Right atrium auricular region (tissue), 2 donors: ENCODE measurements at places on chromosomes 3 and 15.
A peak's percentile ranks its signal among the peaks of the same experiment; 100 is the strongest.

- DNase-seq, result no peak
Observed at GRCh38 chr3:36212251-36212650, 168.1 kb upstream of the STAC start.

- no peak for DNase-seq
Observed at GRCh38 chr3:55481744-55482495, 5.2 kb downstream of the WNT5A start.

DNA sequence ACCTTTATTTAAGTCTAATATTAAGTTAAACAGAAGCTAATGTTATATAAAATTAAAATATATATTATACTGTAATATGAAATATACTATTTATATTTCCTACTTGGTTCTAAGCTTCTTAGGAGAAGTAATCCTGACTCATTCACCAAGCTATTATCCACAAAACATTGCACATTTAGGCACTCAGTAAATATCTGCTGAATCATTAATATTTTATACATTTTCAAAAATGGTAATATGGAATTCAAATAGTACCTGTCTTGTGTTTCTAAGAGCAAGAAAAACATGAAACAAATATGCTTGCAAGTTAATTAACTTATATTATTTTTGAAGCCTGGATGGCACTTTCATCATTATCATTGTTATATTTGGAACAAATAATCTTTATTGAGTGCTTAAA, 153.0 kb upstream of the CNTN4 start:
- no peak for DNase-seq

DNA sequence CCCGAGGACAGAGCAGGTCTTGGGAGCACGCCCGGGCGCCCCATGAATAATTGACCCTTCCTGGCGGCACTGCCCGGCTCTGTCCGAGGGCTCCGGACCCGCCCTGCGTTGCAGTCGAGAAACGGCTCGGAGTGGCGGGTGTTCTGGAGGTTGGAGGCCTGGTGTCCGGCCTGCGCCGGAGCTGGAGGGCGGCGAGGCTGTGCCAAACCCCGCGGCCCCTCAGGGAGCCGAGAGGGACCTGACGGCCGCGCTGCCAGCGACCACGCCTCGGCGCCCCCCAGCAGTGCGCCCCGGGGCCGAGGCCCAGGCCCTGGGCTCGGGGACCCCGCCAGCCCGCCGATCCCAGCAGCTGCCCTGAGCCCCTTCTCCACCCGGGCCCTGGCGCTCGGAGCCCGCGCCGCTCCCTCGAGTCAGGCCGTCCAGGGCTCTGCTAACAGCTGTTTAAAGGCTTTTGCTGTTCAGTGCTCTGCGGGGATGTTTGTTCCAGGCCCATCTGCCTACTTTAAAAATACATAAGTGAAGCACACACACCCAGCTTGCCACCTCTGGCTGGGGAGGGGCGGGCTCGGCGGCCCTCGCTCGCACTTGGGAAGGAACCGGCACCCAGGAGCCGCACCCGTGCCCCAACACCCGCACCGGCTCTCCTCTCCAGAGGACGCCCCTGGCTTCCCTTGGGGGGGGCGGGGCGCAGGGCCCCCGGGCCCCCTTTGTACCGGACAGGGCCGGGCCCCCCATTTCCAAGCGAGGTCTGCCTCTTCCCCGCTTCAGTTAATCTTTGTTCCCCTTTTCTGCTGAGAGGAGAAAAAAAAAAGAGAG, 730 bp upstream of the ZNF710 start:
- DNase-seq, result no peak

DNA sequence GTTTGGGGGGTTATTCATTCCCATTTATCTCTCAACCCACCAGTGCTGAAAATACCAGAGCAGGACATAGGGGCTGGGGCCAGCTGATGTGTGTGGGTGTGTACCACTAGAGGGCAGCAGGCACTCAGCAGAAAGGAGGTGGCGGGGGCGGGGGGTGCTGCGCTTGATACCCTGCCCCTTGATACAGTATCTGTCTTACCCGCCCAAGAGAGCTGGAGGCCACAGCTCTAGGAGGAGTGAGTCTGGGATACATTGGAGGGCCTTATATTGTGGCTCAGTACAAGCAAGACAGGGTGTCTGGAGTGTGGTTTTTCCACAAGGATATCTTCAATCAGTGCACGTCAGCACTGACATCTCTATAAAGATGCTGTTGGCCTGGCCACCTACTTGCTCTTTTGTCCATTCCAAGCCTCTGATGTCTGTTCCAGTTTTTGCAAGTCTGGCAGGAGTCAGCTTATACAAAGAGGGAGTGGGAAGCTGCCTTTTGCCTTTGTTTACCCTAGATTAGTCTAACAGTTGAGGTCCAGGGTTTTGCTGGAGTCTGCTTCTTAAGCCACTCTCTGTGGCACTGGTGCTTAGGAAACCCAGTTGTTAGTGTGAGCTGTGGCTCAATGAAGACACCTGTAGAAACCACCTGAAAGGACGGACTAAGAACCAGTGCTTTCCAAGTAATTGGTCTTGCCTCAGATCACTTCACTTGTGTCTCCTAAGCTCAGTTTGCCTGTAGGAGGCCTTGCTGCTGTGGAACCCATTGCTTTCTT, 1.5 kb upstream of the RBM15B start:
- peak; percentile 59 for DNase-seq

GRCh38 chr15:83178869-83179325, 28.7 kb downstream of the HDGFL3 start:
- DNase-seq, result no peak

DNA sequence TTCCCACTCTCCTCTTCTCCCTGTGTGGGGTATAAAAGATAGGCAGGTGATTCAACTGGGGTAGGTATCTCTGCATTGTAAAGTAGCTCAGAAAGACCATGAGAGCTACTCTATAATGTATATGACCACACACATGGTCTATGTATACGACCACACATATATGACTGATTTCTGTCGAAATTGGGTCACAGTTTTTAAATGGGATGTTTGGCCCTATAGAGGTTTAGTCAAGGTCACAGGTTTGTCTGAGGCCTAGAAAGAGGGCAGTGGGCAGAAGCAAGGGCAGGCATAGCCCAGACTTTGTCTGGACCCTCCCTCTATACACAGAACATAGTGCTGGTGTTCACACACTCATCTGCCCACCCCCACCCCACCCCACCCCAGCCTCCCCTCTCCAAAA, 4.4 kb downstream of the LAMP3 start:
- DNase-seq, result no peak

DNA sequence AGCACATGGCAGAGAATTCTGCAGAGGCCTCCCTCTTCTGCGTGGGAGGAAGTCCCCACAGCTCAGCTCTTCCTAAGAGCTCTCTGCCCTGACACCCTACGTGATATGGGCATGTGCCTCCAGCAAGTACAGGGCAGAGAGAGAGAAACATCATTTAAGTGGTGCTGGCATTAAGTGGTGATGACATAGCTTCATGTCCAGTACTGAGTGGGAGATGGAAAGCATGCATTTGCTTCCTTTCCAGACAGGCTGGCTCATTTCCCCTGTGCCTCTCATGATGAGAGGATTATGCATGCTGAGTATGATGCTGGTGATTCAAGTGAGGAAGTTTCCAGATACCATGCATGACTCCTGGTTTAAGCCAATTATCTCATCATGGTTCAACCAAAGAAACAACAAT, 26.9 kb downstream of the BFSP2 start:
- DNase-seq, result no peak

DNA sequence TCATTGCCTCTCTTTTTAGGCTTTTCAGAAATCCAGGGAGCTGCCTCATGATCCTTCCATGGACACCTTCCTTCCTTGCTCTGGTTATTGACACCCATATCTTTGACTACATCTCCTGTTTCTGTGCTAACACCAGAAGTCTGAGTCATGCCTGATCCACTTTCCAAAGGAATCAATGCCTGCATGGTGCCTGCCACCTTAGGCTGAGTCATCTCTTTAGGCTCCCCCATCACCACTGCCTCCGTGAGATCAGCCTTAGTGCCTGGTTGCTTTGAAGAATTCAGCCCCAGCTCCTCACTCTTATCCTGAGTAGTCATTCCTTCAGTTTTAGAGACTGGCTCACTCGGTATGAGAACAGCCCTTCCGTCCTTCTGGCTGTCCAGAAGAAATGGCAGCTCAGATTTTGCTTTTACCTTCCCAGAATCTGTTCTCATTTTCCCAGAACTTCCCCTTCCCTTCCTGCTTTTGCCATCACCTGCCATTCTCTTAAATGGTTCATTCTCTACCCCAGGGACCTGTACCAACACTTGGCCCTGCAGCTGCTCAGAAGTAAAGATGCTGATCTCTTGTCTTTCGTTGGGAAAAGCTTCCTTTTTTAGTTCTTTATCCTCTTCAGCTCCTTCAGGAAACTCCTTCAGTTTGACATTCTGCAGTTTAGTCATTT, 105.3 kb downstream of the MAP4 start:
- DNase-seq, result no peak

- DNase-seq, result no peak
Observed at GRCh38 chr3:141401573-141402475, 33.5 kb downstream of the ZBTB38 start.

GRCh38 chr3:99846477-99847160, 29.0 kb downstream of the CMSS1 start:
- DNase-seq, result no peak

- no peak for DNase-seq
Observed at GRCh38 chr3:111248406-111248805, 176.8 kb downstream of the NECTIN3 start.

- no peak for DNase-seq
Observed at GRCh38 chr3:71307991-71308697, 275.4 kb downstream of the FOXP1 start.

GRCh38 chr3:32140943-32141342, 34.5 kb downstream of the GPD1L start:
- no peak for DNase-seq

DNA sequence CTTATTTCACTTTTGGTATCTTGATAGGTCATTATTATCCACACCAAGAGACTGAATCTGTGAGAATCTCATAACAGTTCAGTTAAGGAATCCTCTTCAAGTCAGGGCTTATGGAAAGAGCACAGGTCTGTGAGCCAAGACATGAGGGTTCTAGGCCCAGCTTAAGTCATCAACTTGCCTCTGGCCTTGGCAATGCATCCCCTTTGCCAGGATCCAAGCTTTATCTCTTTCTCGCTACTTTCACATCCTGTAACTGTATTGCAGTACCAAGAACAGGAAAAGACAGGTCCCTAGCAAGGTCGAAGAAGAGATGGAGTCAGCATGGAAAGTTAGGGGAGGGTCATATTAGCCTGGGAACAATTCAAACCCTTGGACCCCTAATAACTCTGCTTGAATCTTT, 13.5 kb upstream of the APOD start:
- DNase-seq, result no peak

GRCh38 chr3:49955636-49956035, 15.7 kb downstream of the RBM6 start:
- DNase-seq, result no peak

DNA sequence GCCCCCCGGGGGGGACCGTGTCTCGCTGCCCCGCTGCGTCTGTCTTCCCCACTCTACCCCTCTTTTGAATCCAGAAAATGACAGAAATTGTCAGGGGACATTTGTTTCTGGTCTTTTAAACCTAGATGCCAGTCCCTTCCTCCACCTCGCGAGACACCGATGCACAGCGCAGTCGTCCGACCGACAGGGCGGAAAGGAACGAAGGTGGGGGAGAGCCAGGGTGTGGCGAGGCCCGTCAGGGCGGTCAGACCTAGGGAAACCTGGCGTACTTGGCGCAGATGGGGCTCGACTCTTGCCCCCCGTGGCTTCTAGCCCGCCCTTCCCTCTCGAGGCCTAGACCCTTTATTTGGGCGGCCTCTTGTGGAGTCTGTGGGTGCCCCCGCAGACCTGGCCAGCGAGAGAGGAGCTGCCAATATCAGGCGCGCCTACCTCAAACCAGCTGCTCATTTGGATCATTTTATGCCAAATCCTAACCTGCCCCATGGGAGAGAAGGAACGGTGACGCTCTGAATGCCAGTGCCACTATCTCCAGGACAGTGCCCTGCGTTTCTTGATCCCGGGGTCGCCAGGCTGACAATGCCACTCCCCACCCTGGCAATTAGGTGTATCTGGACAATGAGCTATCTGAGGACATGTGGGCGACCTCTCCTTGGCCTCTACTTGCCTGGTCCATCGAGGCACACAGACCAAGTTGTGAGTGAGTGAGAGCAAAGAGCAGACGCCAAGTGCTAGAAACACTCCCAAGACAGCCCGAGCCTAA, 500 bp upstream of the RAB6B start:
- no peak for DNase-seq

DNA sequence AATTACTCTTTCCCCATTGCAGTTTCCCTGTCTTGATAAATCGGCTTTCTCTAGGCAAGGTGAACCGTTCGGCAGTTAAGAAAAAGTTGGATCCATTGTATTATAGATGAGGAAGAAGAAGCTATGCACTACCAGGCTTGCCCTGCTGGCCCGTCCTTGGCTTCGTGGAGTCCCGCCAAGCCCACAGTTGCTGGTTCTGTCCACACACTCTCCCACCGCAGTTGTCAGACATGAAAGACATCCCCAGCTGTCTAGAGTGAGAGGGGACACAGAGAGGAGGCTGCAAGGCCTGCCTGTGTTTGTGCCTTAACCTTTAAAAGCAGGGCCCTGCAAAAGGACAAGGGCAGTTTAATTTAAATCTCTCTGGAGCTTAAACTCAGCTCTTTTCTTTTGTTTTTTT, 47.2 kb upstream of the PLCL2 start:
- DNase-seq, result no peak

DNA sequence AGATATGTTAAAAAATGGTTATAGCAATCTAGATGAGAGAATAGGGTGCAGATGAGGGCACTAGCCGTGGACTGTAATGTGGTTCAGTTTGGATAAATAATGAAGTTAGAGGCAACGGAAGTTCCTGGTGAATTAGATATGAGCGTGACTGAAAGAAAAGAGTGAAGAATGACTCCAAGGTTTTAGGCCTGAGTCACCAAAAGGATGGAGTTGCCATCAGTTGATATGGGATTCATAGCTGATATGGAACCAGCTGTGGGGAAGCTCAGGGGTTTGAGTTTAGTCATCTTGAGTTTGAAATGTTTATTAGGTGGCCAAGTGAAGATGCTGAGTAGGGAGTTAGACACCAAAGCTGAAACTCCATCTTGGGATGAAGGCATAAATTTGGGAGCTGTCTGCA, 66.2 kb downstream of the SSR3 start:
- DNase-seq, result no peak

DNA sequence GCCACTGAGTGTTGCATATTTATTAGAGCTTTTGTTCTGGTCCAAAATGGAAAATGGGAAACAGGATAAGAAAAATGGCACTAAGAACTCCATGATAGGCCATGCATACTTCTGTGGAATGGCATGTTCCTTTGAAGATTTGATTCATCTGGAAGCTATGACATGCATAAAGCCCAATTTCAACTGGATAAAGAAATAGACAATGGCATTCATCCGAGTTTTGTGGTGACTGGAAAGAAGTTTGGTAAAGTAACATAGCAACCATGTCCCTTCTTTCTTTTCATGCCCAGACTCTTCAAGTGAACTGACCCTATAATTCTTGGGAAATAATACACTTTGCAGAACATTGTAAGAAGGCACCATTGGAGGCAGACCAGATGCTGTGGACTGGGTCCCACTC, 368.4 kb upstream of the IL12A start:
- no peak for DNase-seq

GRCh38 chr15:29266052-29266582, 3.5 kb downstream of the NSMCE3 start:
- DNase-seq, result no peak

GRCh38 chr3:89049119-89049518, 58.3 kb upstream of the EPHA3 start:
- no peak for DNase-seq

- no peak for DNase-seq
Observed at GRCh38 chr15:31271224-31271635, 55.4 kb upstream of the KLF13 start.

- no peak for DNase-seq
Observed at GRCh38 chr15:29712149-29712885, 110.0 kb downstream of the TJP1 start.
